Activated naive CD8-positive, alpha-beta T cell treated with anti-CD3 and anti-CD28 coated beads, Interleukin-2, amount 10 ng/mL, durations not matched to agents 7 days and 5 days (primary cell): ENCODE measurements at places on chromosomes 4 and X. TPM values are rescaled to one million over a fixed set of nuclear protein-coding genes. Genes with fewer than 3 reads are reported as not detected.
A peak's percentile ranks its signal among the peaks of the same experiment; 100 is the strongest.

DNA sequence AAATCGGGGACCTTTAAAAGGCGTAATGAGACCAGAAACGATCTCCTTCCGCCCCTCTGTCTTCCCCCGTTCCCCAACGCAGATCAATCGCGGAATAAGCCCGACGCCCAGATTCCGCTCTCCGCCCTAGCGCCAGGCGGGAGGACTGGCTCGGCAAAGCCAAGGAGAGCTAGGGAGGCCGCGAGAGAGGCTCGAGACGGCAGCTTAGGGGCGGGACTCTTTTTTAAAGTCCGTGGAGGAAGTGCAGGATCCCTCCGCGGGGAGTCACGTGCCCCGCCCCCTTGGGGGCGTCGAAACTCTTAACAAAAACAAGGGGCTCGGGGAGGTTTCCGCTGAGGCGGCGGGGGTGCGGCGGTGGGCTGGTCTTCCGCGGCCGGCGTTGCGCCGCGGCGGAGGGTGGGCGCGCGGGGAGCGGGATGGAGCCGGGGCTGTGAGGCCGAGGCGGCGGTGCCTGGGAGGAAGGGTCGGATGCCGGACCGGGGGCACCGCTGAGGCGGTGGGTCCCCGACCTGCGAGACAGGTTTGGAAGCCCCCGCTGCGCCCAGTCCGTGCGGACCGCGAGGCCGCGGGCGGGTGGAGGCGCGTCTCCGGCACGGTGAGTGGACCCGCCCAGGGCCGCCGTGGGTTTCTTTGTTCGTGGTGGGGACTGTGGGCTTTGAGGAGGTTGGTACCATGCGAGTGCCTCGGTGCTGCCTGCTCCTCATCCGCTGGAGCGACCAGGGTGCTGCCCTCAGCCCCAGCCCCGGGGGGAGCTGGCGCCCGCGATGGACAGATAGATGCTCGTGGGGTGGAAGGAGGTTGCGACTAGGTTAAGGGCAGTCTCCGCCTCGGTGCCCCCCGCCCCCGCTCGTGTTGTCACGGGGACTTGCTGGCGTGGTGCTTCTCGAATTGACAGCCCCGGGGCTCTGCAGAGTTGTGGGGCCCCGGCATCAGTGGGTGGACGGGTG, at the start of gene CCNG2:
TSS of gene CCNG2 (plus strand) at position 296 of the 947 bp plus-strand sequence. CDS start 1,326 bp downstream, outside the sequence.
- peaks cover 15% of the 10 kb centered on the region for H3K36me3 ChIP-seq
- peak within 1 kb of the TSS; percentile 95 for H3K4me3 ChIP-seq
- DNase-seq, result peak; percentile 88
- H3K4me1 ChIP-seq, result peaks cover 34% of the 10 kb centered on the region
- H3K27ac ChIP-seq, result peak within 1 kb of the TSS; percentile 96

DNA sequence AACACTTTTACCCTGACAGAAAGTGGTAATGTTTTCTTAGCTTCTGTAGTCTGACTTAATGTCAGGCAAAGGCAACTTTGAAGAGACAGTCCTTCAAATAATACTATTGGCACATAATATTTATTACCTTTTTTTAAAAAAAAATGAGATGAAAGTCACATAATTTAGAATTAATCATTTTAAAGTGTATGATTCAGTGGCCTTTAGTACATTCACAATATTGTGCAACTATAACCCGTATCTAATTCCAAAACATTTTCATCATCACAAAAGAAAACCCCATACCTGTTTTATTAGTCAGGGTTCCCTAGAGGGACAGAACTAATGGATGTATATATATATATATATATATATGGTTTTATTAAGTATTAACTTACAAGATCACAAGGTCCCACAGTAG, 94.8 kb upstream of the TEX13A start:
- H3K27me3 ChIP-seq, result no peaks in the 10 kb centered on the region
- H3K4me3 ChIP-seq, result no peak overlapping the region
- DNase-seq, result no peak
- no peaks in the 10 kb centered on the region for H3K4me1 ChIP-seq

Gene HTATSF1
- total RNA-seq, result 63.8 TPM

GRCh38 chr4:124757126-124757525, 44.6 kb upstream of the ANKRD50 start:
- DNase-seq, result no peak
- H3K27me3 ChIP-seq, result peaks cover 1% of the 10 kb centered on the region
- no peak overlapping the region for H3K27ac ChIP-seq

DNA sequence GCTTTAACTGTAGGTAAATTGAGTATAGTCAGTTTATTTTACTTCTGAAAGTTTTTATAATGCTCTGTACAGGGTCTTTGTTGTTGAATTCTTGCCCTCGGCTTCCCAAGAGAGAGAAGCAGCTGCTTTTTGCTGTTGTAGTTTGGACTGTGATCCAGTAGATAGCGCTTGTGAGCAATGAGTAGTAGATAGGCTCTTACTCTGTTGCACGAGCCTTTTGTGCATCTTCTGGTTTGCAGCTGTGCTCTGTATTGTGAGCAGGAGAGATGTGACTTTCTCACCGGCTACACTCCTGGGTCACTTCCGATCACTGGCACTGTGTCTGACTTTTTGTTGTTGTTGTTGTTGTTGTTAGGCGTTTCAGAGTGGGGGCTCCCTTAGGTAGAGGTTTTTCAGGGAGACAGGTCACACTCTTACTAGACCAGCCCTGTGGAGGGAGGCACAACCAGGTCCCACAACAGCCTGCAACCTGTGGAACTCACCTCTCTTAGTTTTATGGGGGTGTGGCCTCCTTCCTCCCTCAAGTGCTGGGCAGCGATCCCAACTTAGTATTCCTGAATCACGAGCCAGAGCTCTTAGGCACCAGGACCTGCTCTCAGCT, 822.1 kb upstream of the GALNTL6 start:
- H3K27me3 ChIP-seq, result no peaks in the 10 kb centered on the region
- H3K4me3 ChIP-seq, result no peak overlapping the region
- no peaks in the 10 kb centered on the region for H3K4me1 ChIP-seq
- no peak for DNase-seq
- no peaks in the 10 kb centered on the region for H3K36me3 ChIP-seq

DNA sequence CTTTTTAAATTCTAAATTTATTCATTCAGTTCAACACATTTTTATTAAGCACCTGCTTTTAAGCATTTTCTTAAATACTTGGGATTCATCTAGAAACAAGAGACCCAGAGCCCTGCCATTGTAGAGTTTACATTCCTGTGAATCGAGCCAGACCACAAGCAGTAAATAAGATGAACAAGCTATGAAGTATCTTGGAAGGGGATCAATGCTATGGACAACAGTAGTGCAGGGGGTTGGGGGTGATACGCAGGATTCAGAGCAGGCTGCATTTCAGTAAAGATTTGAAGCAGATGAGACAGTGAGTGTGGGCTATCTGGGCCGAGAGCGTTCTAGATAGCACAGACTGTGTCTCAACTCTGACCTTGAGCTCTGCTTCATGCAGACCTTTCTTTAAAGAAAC, 35.1 kb downstream of the CLDN22 start:
- no peaks in the 10 kb centered on the region for H3K36me3 ChIP-seq
- H3K4me3 ChIP-seq, result no peak overlapping the region
- no peak for DNase-seq
- H3K27me3 ChIP-seq, result peaks cover 2% of the 10 kb centered on the region
- peaks cover 1% of the 10 kb centered on the region for H3K4me1 ChIP-seq

Gene AKAP14
- total RNA-seq, result not detected

DNA sequence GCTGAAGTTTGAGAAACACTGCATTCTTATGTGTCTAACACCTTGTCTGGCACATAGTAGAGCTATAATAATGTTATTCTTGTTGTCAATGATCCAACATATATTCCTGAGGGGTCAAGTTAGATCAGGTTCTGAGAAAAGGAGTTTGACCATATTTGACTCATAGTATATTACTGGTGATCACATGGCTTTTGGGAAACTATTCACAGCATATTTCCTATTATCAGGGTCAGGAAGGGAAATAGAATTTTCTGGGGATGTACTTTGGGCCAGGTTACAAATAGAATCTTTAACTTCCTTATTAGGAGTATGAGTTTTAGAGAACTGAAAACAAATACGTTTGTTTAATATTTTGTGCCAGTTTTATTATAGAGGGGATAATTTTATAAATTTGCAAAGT, 11.6 kb downstream of the IL15 start:
- no peak overlapping the region for H3K27ac ChIP-seq
- no peak overlapping the region for H3K4me3 ChIP-seq
- DNase-seq, result no peak
- no peaks in the 10 kb centered on the region for H3K36me3 ChIP-seq
- H3K4me1 ChIP-seq, result no peaks in the 10 kb centered on the region
- peaks cover 3% of the 10 kb centered on the region for H3K27me3 ChIP-seq

Gene RAI2
- total RNA-seq, result not detected

DNA sequence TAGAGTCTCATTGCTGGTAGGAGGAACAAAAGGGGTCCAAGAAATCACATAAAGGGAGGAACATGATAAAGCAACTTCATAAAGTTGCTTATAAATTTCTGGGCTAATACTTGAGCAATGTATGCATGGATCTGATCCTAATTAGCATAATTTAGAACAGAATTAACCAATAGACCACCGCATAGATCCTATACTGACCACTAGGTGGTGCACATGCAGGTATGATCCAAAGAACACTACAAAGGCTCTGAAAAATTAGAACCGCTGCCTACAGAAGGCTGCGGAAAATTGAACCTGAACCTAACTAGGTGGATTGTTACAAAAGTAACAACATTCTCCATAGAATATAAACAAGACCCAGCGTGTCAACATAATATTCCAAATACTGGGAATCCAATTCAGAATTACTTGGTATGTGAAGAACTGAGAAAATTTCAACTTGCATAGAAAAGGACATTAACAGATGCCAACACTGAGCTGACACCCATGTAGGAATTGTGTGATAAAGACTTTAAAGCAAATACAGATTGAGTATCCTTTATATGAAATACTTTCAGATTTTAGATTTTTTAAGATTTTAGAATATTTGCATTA, 23.3 kb downstream of the BRCC3 start:
- DNase-seq, result no peak
- H3K4me1 ChIP-seq, result peaks cover 2% of the 10 kb centered on the region
- peaks cover 2% of the 10 kb centered on the region for H3K36me3 ChIP-seq
- no peaks in the 10 kb centered on the region for H3K27me3 ChIP-seq
- no peak overlapping the region for H3K27ac ChIP-seq

DNA sequence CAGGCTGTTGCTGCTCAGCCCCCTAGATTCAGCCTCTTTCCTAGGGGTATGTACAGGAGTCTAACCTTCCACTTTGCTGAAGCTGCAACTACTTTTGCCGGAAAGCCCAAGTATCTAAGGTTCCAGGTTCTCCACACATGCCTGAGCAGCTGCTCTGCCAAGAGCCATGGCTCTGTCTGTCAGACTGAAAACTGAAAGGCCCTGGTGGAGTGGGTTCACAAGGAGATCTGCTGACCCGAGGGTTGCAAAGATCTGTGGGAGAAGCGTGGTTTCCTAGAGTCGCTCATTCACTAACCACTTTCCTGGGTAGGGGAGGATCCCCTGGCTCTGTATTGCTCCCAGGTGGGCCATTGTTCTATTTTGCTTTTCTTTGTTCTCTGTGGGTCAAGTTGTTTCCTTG, 6.0 kb upstream of the PNMA6F start:
- no peaks in the 10 kb centered on the region for H3K36me3 ChIP-seq
- peaks cover 18% of the 10 kb centered on the region for H3K27me3 ChIP-seq
- no peak for DNase-seq
- no peak overlapping the region for H3K4me3 ChIP-seq
- peaks cover 3% of the 10 kb centered on the region for H3K4me1 ChIP-seq

DNA sequence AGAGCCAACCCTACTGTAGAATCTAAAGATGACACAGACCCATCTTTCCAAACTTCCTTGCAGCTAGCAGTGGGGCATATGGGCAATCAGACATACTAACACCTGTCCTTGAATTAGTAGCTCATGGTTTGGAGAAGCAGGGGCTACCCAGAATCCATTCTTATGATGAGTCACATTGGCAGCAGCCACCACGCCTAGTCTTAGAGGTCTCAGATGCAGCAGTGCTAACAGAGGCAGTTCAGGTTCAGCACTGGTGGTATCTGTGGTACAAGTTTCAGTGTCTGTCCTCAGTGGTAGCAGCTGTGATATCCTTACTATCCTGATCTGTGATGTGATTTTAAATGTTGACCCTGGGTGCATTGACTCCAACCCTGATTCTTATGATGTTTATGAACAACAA, 68.1 kb downstream of the FRMPD4 start:
- no peak overlapping the region for H3K4me3 ChIP-seq
- no peak overlapping the region for H3K27ac ChIP-seq
- H3K4me1 ChIP-seq, result no peaks in the 10 kb centered on the region
- no peaks in the 10 kb centered on the region for H3K36me3 ChIP-seq
- H3K27me3 ChIP-seq, result no peaks in the 10 kb centered on the region

DNA sequence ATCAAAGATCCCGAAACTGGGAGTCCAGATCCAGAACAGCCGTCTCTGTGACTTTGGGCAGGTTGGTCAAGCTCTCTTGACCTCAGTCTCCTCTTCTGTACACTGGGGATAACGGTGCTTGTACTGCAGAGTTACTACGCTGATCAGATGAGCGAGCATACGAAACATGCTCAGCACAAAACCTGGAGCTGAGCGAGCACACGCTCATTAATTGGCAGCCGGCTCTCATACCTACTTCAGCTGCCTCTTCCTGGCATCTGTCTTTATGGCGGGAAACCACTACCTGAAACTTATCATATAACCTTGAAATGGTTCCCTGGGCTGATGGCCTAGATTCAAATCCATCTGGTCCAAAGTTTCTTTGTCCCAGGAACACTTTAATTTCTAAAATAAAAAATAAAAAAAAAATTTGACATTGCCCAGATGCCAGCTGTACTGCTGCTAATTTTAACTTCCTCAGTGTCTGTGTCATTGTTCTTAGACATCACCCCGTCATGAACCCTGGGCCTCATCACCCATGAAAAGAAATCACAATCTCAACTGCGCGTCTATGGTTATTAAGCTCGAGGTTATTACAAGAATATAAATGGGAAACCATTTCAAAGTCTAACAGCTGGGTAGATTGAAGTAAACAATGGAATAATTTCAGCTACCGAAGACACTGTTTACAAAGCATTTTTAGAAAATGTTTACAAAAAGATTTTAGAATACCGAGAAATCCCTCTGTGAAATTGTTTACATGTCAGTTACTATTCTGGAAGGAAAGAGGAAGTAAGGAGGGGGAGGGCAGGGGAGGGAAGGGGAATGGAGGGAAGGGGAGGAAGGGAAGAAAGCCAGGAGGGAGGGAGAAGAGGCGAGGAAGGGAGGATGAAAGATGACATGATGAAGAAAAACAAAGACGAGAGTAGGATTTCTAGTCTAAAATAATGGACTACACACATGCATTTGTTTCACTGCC, 49.0 kb downstream of the CRMP1 start:
- no peaks in the 10 kb centered on the region for H3K4me1 ChIP-seq
- H3K36me3 ChIP-seq, result no peaks in the 10 kb centered on the region
- H3K27me3 ChIP-seq, result peaks cover 6% of the 10 kb centered on the region
- H3K4me3 ChIP-seq, result no peak overlapping the region
- DNase-seq, result no peak
- no peak overlapping the region for H3K27ac ChIP-seq

GRCh38 chr4:128155874-128156456, 94.9 kb downstream of the LARP1B start:
- no peaks in the 10 kb centered on the region for H3K4me1 ChIP-seq
- peaks cover 4% of the 10 kb centered on the region for H3K36me3 ChIP-seq
- no peak overlapping the region for H3K27ac ChIP-seq
- no peak overlapping the region for H3K4me3 ChIP-seq
- no peaks in the 10 kb centered on the region for H3K27me3 ChIP-seq
